Right ventricle myocardium superior (tissue), 1 donor: ENCODE measurements at places on chromosomes 5 and 9. TPM values are rescaled to one million over a fixed set of nuclear protein-coding genes. Genes with fewer than 3 reads are reported as not detected.

STPG3 gene
- 1.3 TPM for total RNA-seq

SPRY4 gene
- total RNA-seq = 9.7 TPM

DNA sequence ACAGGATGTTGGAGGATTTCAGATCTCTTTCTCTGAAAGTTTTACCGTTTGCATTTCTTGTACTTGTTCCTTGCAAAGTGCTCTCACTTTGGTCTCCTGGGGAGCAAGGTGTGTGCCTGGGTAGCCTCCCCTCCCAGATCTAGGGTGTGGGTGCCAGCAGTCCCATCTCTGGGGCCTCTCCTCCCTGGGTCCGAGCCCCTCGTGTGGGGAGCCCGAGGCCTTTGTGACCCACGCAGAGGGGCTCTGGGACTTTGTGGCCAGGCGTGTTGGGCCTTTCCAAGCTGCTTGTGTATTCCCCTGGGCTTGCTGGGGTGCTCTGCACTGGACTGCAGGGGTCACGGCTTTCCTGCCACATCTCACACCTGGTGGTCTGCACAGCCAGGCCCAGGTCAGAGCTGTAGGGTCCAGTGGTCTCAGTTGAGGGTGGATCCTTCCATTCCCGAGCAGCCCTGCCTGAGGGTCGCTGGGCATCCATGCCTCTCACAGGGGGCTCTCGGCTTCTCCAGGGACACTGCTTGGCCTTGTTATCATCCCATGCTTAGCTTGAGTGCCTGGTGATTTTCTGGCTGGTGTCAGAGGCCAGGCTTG, 96.3 kb downstream of the CACNA1B start:
- peak; percentile 16 for DNase-seq

GRCh38 chr5:162664846-162665245, 597.3 kb downstream of the GABRG2 start:
- DNase-seq = no peak

GRCh38 chr5:16934677-16935153, 1.4 kb downstream of the MYO10 start:
- DNase-seq = no peak

- peak; percentile 74 for DNase-seq
Observed at GRCh38 chr5:149133795-149134777, 7.2 kb upstream of the ABLIM3 start.

GRCh38 chr9:13358128-13358527, 78.6 kb upstream of the MPDZ start:
- no peak for DNase-seq

DNA sequence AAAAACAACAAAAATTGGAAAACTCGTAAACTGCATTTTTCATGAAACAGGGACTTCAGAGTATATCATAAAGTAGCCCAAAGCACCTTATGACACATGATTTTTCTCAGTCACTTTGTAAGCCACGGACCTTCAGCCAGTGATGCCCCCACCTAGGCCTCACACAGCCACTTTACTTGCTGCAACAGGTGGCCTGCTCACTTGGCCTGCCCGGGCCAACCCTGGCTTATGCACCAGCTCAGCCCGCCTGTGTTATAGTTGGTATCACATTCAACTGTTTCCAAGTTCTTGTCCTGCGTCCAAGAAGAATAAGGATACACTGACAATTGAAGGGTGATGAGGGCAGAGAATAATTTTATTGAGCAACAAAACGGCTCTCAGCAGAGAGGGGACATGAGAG, 219.2 kb downstream of the FER start:
- no peak for DNase-seq

- no peak for DNase-seq
Observed at GRCh38 chr5:174146556-174146955, 101.0 kb downstream of the NSG2 start.

- DNase-seq = no peak
Observed at GRCh38 chr5:64792469-64792868, 23.7 kb downstream of the CWC27 start.

- no peak for DNase-seq
Observed at GRCh38 chr5:55668356-55668755, 43.8 kb downstream of the SLC38A9 start.

- DNase-seq = peak; percentile 64
Observed at GRCh38 chr5:14183187-14183939, 40.2 kb downstream of the TRIO start.

DNA sequence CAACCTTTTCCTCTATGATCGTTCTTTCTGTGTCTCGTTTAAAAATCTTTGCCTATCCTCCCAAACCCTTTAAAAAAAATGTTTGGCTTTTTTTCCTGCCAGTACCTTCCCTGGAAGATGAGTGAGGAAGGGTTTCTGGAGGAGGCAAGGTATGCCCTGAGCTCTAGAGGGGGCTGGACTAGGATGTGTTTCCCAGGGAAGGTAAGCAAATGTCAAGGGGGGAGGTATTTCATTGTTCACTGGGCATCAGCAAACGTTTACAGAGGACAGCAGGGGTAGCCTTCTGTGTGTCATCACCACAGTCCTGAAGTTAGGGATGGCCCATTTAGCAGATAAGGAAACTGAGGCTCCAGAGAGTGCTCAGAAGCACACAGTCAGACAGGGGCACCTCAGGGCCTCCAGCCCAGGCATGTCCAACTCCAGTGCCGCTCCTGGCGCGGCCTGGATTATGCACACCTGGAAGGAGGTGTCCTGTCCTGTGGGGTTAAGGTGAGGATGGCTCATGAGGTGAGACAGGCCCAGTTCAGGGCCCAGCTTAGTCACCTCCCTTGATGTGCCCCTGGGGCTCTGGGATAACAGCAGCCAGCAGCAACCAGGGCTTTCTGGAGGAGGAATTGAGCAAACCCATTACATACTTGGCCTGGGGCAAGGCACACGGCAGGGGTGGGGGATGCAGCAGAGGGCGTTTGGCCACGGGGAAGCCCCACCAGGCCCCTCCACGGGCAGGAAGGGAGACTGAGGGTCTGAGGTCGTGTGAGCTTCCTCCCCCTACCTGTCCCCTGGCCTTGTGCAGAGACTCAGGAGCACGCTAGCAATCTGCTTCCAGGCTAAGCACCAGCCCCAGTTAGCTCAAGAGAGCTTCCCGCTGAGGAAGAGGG, 100.3 kb upstream of the LMX1B start:
- DNase-seq = no peak

DNA sequence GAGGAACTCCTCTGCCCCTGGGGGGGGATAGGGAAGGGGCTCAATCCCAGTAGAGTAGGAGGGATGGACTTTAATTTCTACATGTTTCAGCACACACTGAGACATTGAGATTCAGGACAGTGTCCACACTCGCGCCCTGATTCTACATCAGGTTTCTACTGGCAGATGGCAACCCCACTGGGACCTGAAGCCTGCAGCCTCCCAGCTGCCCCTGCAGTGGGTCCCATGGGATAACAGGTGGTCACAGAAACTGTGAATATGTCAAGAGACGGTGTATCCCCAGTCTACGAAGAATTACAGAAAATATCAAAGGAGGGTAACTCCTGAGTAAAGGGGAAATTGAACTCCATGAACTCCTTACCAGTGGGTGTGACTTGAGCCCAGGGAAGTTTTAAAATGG, 2.4 kb upstream of the TERT start:
- no peak for DNase-seq
